ENCODE measurements at places on chromosomes 7 and 10. TPM values are rescaled to one million over a fixed set of nuclear protein-coding genes. Genes with fewer than 3 reads are reported as not detected.

The OR2A5 gene
- total RNA-seq: not detected

The CTBP2 gene
- total RNA-seq: 0.97 TPM

The SMO gene
- total RNA-seq: not detected

The SPDYE5 gene
- 0.29 TPM for total RNA-seq

The CREB3L2 gene
- 41.3 TPM for total RNA-seq

DNA sequence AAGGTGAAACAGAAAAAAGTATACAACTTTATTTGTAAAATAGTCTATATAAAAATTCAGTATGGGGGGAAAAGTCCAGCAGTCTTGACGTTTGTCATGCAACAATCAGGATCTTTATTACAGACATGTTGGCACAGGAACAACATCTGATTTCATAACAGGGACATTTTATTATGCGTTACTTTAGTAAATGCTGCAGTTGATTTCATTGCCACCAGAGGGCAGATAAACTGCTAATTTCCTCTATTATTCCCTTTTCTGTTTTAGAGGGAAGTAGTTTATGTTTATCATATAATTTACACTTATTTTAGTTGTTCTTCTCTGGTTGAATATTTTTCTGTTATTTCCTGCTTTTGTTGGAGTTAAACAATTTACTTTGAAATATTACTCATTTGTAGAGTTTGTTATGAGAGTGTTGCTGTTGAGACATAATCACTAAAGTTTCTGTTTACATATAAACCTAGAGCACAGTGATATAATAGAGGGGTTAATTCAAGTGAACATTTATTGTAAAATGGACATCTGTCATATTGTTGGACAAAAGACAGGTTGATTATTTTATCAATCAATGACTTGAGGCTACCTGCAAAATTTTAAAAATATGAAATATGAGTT is 3.3 kb downstream of the PLXDC2 start:
- DNase-seq: no peak

- DNase-seq: no peak
These were observed 166.9 kb upstream of the SP4 start for GRCh38 chr7:21260939-21261338.

DNA sequence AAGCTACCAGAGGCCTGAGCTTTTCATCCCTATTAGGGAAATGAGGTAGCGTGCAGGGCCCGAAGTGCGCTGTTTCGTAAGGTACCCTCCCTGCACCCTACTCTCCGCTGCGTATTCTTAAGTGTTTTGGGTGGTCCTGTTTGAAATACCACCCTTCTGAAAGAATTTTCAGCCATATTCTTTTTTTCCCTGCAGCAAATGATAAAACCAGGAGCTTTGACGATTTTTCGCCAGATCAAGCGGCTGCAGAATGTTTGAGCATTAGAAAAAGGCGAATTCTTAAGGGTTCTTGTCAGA is 1.2 kb downstream of the RSBN1L start:
- peak; percentile 11 for DNase-seq

DNA sequence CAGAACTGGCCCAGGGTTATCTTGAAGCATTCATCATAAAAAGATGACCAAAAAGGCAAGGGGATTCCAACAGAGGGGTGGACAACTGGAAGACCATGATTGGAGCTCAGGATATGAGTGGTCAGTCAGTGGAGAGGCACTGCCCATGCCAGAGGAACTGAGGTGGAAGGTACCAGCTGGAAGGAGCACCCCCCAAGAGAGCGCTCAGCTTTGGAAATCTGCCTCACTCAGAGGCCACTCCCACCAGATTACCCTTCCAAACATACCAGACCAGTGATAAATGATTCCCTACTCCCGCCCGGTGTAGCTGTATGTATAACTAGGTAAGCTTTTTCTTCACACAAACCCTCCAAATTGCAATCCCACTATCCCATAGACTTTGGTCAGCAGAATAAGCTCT is 257.0 kb upstream of the SLC26A5 start:
- DNase-seq: no peak

GRCh38 chr10:5467207-5467535 is 32.2 kb downstream of the CALML5 start:
- DNase-seq: no peak

DNA sequence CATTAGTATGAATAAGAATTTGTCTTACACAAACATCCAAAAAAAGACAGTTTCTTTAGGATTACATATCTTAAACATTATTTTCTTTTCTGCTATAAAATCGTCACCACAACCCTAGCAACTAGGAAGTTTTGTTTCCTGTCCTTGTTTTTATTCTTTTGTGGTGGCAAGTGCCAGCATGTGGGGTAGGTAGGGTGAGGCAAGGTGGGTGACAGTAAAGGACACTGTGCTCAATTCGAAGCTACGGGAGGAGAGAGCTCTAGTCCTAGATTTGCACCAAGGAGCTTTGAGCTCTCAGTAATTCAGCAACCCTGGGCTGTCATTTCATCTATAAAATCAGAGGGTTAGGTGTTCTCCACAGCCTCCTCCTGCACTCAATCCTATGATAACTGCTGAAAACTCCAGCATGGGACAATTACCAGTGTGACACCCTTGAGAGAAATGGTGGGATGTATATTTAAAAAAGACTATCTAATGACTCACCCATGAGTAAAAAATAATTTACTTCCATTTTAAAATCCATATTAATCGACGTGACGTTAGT is 187.1 kb downstream of the FAM107B start:
- peak; percentile 67 for DNase-seq

DNA sequence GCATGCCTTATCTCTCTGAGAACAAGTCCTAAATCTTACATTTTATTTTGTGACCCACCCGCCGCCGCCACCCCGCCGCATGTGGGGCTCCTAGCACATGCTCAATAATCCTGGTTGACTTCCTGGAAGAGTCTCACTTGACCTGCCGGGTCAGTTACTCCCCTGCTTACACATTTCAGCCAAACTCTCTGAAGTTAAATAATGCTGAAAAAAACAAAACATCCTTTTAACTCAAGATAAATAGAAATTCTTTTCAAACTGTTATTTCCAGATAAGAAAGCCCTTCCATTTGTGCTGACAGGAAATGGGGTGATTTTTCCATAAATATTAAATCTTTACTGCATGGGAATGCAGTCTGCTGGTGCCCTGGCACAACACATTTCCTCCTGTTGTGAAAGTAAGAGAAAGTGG is 123.5 kb downstream of the ABLIM1 start:
- DNase-seq: no peak

GRCh38 chr10:101012525-101013364 is 13.1 kb downstream of the LZTS2 start:
- DNase-seq: peak; percentile 63

- DNase-seq: no peak
These were observed 38.9 kb upstream of the UBN2 start for GRCh38 chr7:139192014-139192706.

DNA sequence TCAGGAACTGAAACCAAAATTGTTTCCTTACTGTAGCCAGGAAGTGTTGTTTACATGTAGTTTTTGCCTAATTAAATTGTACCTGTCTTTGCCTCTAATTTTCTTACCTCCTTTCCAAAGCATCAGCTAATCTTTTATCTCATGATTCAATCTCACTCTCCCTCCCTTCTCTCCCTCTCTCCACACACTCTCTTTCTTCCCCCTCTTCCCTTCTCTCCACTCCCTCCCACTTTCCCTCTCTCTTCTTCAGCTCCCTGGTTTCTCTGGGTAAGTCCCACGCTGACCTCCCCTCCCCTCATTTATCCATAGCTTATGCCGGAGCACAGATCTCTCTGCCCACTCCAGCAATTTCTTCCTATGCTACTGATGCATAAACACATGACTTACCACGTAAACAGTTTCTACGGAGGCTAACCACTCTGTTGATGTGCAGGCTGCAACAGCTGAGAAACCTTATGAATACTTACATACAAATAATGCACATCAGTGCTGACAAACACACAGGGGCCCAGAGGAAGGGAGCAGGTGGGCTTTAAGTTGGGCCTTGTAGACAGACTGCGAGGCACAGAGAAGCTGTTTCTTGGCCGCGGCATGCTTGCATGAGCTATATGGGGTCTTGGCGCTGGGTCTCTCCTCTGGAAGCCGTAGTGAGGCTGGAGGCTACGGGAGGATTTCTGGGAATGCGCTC is 174.4 kb upstream of the PLXNA4 start:
- DNase-seq: no peak

DNA sequence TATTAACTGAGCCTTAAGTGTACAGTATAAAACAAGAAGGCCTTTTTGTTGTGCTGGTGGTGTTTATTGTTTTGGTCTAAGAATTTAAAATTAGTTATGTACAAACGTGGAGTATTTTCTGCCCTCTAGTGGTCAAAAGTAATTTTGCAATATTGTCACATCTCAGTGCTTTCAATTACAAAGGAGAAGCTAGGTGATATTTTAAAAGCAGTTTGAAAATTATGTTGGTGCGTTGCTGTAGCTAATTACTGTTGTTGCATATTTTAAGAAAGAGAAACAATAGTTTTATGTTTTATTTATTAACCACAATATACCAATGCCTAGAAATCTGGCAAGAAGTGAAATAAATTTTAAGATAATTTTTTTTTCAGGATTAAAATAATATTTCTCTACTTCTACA is 11.4 kb downstream of the NPVF start:
- no peak for DNase-seq

DNA sequence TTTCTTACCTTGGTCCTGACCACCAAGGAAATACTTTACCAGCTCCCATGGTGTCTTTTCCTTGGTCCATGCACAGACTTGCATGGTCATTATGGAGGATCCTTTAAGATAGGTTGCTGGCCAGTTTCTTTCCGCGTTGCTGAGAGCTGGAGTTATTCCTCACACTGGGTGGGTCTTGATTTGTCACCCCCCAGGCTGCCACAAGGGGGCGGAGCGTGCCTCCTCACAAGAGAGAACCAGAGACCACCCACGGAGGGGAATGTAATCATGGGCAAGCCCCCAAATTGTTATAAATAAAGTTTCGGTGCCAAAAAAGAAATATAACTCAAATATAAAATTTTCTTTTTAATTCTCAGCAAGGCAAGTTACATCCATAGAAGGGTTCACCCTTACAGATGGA is 10.5 kb upstream of the TRIM24 start:
- peak; percentile 30 for DNase-seq

- peak; percentile 69 for DNase-seq
These were observed at the start of gene FAM171A1 for GRCh38 chr10:15370856-15371701. TSS of gene FAM171A1 (minus strand) at chr10:15371289. CDS start at chr10:15371052, 237 bp downstream.

DNA sequence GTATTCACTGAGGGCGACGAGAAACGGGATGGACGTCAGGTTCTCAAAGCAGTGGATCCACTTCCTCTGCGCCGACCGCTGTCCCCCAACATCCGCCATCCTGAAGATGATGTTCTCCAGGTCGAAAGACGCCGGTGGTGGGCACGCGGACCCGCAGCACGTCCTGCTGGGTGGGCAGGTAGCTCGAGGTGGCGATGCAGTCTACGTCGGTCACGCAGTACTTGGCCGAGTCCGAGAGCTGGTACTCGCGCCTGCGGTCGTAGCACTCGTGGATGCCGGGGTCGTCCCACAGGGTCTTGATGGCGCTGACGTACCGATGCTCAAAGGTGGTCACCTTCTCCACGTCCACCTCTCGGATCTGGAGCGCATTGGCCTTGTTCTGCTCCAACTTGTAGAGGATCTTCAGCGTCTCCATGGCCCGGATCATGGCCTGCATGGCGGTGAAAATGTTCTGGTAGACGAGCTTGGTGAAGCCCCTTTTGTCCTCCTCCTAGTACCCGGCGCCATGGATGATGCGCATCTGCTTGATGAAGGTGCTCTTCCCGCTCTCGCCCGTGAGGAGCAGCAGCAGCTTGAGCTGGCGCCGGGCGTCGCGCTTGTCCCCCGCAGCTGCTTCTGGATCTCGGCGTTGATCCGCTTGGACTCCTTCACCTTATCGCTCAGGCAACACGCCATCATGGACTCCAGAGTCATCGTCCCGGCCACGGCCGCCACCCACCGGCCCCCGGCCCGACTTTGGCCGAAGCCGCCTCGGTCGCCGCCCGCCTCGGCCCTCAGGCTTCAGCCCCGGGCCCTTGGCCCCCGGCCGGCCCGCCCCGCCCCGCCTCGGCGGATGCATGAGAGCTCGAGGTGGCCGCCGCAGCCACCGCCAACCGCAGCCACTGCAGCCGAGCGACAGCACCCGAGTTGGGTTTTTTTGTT is 122.9 kb upstream of the KCTD7 start:
- DNase-seq: peak; percentile 34

DNA sequence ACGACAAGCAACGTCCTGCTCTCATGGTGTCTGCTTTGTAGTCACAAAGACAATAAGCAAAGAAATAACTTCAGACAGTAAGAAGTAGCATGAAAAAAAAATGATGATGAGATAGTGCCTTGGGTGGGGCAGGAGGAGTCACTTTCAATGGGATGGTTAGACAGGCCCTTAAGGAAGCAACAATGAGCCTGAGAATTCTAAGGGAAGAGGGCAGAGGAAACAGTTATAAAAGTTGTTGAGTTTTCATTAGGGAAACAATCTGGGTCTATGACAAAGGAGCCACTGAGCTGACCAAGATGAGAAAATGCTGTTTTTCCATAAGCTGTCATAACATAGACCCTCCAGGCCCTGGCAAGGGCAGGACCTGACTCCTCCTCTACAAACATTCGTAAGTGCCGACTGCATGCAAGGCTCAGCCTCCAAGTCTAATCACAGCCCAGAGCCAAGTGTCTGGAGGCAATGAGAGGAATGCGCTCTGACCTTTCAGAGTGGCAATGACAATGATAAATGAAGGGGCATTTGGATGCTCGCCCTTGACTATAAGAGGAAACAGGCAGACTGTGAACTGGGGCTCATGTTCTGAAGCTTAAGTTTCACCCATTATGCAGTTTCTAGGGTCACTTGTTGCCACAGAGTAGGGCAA is 43.7 kb downstream of the PPP1R3C start:
- DNase-seq: no peak

DNA sequence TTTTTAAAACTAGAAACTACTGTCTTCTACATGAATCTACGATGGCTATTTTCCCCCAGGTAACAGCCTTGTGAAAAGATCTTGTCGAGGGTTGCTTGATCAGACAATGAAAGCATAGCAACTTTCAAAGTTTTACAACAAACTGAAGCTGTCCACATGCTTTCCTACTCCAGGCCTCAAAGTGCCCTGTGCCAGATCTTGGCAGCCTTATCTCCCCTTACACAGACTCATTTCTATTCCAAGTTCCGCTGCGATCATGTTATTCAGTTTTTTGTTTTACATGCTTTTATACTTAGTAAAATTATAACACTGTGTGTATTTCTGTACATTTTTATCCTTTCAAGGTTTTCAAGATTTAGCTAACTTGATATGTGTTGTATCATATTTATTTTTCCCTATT is 661.7 kb upstream of the SORCS1 start:
- DNase-seq: no peak

DNA sequence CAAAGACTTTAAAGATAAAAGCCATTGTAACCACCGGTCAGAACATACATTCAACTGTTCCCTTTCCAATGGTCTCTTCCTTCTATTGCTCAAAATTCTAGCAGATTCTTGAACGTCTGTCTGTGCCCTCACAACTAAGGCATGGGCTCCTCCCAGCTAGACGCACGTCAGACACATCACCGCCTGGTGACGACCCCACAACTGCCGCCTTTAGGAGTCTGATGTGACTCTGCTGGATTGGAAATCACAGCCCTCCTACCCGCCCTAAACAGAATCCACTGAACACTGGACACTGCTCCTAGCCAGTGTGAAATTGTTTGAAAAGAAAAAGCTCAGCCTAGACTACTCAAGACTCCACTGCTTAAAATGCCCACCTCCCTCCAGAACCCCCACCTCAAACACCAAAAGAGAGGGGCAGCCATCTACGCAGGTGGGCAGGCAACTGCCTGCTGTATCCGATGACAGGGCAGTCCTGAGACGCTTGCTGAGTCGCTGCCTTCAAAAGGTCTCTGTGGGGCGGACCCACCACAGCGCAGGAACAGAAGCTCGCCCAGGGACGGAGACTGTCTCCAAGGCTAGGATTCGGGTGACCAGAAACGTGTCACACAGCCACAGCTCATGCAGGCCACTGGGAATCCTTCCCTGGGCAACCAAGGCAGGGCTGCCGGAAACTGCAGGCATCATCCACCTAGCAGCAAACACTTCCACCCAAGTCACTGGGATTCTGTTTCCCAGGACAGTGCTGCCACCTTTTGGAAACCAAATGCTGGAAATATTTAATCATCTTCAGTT is 34.7 kb downstream of the GSDME start:
- no peak for DNase-seq
